ENCODE measurements at places on chromosomes 4 and X.

GRCh38 chr4:183171484-183172267, 72.6 kb downstream of the WWC2 start:
- DNase-seq, result no peak

DNA sequence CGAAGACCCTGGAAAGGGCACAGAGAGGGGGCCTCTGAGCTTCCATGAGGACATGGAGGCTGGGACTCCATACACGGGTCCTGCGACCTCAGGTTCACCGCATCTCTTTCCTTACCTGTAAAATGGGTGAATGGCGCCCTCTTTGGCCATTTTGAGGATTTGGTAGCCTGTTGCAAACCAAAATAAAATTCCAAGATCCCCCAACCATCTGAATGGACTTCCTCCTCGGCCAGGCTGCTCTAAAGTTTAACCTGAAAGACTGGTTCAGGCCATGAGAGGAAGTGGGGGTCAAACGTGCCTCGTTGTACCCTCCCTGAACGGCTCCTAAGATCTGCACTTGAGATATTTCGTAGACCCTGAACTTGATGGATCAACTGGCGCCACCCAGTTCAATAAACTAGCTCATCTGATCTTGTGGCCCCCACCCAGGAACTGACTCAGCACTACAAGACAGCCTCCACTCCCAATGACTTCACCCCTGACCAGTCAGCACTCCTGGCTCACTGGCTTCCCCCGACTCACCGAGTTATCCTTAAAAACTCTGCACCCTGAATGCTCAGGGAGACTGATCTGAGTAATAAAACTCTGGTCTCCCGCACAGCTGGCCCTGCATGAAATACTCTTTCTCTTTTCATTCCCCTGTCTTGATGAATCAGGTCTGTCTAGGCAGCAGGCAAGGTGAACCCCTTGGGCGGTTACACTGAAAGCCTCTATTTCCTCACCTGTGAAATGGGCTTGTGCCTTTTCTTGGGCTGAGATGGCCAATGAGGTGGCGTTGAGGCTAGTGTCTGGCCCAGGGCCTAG, 32.9 kb upstream of the GPR78 start:
- DNase-seq, result no peak

DNA sequence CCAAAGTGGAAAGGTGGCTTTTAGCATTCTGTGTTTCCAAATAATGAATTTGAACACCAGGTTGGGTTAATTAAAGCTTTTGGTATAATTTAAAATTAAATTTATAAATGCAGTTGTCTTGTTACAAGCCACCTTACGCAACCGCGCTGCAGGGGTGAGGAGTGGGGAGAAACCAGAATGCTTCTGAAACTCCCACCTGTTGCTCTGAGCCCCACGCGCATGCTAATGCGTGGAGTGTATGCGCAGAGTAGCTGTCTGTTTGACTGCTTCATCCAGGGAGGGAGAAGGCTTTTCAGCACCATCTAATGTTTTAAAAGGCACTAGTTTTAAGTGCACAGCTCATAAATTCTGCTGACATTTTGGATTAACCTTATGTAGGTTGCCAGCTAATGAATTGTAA, 12.5 kb downstream of the OGT start:
- DNase-seq, result no peak

DNA sequence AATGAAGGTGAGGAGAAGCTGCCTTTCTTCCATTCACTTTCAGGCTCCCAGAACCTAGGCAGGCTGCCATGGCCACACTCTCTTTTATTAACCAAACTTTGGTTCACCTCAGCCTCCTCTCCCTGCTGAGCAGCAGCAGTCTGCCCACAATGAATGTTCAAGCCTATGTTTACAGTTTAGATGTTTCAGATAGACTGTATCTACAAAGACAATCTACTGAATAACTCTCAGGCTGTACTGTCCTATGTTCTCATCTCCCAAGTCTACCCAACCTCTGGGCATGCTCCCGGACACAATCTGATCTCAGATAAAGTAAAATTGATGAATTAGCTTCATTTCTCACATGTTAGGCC, 59.2 kb upstream of the TMEM164 start:
- no peak for DNase-seq

GRCh38 chrX:41009850-41010846, 75.1 kb upstream of the USP9X start:
- peak; percentile 76 for DNase-seq

DNA sequence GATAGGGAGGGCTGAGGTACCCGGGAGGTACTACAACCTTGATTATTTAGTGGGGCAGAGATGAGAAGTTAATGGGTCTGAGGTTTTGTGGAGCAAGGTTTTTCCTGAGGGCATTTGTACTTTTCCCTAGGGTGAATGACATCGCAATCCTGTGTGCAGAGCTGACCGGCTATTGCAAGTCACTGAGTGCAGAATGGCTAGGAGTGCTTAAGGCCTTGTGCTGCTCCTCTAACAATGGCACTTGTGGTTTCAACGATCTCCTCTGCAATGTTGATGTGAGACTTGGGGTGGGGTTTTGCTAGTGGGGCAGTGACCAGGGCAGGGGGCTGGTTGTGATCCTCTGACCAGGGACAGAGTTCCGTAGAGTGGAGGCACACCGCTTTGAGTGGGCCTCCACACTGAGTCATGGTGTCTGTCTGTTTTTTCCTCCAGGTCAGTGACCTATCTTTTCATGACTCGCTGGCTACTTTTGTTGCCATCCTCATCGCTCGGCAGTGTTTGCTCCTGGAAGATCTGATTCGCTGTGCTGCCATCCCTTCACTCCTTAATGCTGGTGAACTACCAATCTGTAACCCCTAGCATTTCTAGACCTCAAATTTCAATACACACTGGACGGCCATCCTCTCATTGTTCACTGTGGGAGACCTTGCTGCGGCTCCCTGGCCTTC, 9.9 kb downstream of the MED12 start:
- no peak for DNase-seq

DNA sequence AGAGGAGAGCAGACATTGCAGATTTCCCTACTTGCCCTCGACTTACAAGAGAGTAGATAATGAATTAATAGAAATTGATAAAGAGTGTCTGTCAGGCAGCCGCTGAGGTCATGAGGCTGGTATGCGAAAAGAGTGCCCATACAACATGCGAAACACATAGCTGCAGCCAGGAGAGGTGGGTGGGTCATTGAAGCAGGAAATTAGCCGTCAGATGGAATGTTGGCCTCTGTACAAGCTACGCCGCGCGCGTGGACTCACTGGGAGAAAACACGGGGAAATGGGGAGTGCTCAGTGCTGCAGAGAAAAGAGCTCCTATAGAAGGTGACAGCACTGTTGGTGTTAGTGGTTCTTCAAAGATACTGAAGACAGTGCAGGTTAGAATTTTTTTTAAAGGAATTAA, 125.1 kb downstream of the RAPGEF2 start:
- DNase-seq, result peak; percentile 77

DNA sequence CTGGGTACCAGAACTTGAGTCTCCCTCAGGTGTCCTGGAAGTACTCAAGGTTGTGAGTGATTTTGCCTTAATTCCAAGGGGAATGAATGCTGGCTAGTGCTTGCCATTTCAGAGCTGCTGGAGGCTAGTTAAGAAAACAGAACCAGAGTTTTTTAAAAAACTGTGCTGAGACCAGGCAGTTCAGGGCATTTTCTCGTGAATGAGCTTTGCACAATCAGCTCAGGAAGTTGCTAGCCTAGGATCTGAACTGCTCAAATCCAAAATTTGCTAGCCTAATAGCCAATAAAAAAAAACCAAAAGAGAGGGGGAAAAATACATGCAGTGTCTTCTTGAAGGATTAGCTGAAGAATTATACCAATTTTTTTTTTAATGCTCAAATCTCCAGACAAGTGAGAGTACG, 292.7 kb downstream of the FBXW7 start:
- DNase-seq, result no peak

DNA sequence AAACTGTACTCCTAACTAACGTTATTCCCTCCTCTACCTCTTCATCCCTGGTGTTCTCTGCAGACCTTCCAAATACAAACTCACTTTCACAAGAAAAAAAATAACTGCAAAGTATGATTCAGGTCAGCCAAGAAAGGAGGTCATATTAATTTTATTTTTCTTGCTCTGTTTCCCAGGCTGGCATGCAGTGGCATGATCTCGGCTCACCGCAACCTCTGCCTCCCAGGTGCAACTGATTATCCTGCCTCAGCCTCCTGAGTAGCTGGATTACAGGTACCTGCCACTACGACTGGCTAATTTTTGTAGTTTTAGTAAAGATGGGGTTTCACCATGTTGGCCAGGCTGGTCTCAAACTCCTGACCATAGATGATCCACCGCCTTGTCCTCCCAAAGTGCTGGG, 156.6 kb downstream of the CHIC2 start:
- no peak for DNase-seq

DNA sequence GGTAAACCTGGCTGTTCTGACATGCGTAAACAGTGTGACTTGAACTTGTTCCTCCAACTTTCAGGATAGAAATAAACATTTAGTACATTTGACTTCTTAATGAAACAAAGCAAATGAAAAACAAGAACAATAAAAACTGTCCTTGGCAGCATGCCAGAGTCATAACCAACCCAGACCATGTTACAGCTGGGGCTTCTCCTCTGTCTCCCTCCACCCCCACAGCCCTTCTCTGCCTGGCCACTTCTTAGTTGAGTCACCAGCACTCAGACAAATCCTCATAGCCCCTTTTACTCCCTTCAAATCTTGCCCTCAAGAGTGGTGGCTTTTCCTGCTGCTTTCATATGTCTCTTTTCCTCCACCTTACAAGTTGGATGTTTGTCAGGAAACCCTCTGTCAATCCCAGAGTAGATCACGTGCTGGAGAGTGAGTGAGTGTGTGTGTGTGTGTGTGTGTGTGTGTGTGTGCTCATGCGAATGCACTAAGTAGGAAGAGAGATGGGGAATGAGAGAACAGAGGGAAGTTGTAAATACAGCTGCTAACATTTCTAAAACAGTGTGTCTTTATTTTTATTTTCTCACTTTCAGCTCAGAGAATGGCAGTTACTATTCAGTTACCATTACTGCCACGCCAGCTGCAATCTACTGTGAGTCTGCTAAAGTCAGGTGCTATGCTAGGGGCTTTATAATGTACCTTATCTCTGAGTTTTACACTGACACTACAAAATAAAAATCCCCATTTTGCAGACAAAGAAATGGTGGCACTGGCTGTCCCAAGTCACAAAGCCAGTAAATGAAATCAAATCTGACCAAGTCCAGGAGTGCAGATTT, 15.0 kb downstream of the SCARB2 start:
- peak; percentile 91 for DNase-seq

DNA sequence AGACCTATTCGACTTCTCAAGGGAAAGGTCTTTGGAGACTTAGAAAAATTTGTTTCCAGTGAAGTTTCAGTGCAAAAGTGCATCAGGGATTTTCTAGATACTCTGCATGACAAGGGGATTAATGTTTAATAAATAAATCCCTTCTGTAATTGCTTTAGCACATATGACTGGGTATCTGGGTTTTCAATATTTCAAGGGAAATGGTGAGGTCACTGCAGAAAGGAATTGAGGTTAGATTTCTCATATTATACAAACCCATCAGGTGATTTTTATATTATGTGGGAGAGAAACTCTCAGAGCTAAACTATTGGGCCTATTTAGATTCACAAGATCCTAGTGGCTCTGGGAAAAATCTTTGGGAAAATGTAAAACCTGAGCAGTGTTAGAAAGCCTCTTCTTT, 48.3 kb upstream of the SLC4A4 start:
- DNase-seq, result no peak

- DNase-seq, result no peak
Measured at GRCh38 chrX:44459501-44459900, 83.2 kb downstream of the FUNDC1 start.

DNA sequence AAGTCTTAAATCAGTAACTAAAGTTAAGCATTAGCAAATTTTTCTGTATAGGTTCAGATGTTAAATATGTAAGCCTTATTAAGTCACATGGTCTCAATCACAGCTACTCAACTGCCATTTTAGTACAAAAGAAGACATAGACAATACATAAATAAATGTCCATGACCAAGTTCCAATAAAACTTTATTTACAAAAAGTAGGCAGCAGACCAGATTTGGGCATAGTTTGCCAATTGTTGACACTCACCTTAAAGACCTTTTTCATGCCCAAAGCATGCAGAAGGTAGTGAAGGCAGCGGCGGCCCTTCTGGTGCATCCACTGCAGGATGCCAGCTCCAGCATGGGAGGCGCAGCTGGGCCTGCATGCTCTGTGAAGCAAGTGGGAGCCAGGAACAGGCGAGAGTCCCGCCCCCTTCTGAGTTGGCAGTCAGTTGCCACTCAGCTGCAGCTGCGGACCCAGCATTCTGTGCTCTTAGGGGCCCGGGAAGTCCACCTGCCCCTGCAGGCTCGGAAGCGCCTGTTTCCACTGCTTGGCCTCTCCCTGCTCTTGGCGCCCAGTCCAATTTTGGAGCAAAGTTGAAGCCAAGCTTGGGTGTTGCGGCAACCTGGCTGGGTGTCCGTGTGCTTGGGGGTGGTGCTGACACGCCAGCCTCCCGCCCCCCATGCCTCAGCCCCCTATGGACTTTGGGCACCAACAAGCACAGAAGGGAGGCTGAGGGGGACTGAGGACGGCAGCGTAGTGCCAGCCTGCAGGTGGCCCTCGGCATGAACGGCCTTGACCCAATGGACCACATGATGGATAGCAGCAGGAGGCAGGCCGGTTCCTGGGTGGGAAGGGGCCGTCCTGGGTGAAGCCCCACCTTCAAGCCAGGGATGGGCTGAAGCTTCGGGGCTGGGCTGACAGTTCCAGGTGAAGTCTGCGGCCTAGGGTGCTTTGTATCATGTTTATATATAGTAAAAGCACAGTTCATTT, 42.4 kb upstream of the PABPC4L start:
- DNase-seq, result no peak

DNA sequence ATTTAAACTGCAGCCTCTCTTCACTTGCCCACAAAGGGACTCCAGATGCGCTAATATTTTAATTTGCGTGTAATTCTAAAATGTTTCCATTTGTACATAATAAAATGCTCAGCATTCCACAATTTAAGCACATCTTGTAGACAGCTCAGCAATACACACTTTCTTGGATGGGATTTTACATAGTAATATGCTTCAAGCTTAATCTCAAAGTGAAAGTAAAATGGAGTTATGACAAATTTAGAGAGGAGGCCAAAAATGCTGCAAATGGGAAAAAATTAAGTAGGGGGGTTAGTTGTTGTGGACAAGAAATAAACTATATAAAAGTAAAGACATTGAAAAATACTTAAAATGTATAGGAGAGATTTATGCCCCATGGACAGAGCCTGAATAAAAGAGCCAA, 149.1 kb downstream of the FBXO8 start:
- DNase-seq, result no peak

- no peak for DNase-seq
Measured at GRCh38 chr4:116374815-116375214, 710.6 kb downstream of the TRAM1L1 start.

- DNase-seq, result no peak
Measured at GRCh38 chr4:88527787-88528186, 4.2 kb upstream of the PYURF start.

GRCh38 chr4:156749426-156750403, 221.9 kb downstream of the PDGFC start:
- no peak for DNase-seq

DNA sequence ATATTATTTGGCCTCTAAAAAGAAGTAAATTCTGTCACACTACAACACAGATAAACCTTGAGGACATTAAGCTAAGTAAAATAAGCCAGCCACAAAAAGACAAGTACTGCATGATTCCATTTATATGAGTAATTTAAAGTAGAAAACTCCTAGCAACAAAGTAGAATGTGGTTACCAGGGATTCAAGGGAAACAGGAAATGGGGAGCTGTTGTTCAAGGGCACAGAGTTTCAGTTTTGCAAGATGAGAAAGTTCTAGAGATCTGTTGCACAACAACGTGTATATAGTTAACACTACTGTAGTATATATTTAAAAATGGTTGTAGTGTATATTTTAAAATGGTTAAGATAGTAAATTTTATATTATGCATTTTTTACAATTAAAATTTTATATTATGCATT, 25.4 kb downstream of the SEC31A start:
- DNase-seq, result peak; percentile 31

GRCh38 chr4:186712690-186713089, 11.0 kb downstream of the FAT1 start:
- DNase-seq, result no peak
